ENCODE measurements at places on chromosomes 7 and 10. TPM values are rescaled to one million over a fixed set of nuclear protein-coding genes. Genes with fewer than 3 reads are reported as not detected.

Gene MYL10
- not detected for total RNA-seq

Gene PPP1R9A
- total RNA-seq, result 0.08 TPM

Gene FGL2
- not detected for total RNA-seq

Gene ASB10
- not detected for total RNA-seq

Gene DDC
- not detected for total RNA-seq

Gene ATP6V0A4
- total RNA-seq, result not detected

Gene OR2A42
- total RNA-seq, result not detected

Gene NKX1-2
- not detected for total RNA-seq

Gene ARMC3
- not detected for total RNA-seq

Gene WEE2
- 0.27 TPM for total RNA-seq

DNA sequence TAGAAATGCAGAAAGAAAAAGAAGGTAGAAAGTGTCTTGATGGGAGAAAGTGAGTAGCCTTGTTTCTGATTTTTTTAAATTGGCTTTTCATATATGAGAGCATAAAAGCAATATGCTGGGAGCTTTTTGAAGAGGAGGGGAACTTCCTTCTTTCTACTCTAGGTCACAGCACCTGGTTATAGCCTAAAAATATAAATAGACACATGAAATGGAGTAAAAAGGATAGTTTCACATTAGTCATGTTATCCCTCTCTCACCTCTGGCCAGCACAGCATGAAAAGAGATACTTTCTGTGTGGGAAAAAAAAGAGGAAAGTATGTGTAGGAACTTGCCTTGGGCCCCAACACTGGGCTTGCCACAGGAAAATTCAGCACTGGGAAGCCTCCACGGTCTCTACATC, 292.2 kb upstream of the ZWINT start:
- no peak for DNase-seq

GRCh38 chr10:120221873-120222485, 235.0 kb upstream of the PLPP4 start:
- no peak for DNase-seq

GRCh38 chr7:156156734-156157408, 344.6 kb upstream of the SHH start:
- no peak for DNase-seq

DNA sequence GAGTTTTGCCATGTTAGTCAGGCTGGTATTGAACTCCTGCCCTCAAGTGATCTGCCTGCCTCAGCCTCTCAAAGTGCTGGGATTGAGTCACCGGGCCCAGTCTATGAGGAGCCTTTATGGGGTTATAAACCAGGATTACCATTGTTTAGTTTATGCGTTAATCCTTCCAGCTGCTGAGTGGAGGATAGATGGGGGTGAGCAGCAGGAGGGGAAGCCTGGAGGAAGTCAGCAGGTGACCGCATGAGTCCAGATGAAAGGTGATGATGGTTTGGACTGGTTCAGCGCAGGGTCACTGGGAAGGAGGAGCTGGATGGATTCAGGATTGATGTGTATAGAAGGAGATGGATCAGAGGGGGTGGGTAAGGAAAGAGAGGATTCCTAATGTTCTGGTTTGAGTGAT, 197.1 kb downstream of the ADAM12 start:
- DNase-seq, result no peak

- DNase-seq, result peak; percentile 69
Observed at GRCh38 chr10:97849687-97850402, at the start of gene GOLGA7B. Gene GOLGA7B (plus strand): TSS chr10:97849843. CDS start chr10:97850304, 461 bp downstream.

DNA sequence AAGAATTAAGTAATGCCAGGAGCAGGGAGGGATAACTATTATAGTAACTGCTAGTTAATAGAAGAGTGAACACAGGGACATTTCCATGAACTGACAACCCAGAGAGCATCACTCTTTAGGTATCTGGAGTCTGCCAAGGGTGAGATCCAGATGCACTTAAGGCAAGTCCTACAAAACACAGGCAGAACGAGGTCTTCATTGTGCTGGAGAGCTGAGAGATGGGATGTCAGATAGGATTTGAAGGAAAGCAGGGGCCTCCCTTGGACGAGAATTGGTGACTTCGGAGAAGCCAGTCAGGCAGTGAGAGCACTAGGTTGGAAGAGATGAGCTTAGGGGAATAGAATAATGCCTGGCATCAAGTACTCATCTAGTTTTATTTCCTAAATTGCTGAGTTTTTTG, 684.5 kb downstream of the GATA3 start:
- DNase-seq, result no peak

DNA sequence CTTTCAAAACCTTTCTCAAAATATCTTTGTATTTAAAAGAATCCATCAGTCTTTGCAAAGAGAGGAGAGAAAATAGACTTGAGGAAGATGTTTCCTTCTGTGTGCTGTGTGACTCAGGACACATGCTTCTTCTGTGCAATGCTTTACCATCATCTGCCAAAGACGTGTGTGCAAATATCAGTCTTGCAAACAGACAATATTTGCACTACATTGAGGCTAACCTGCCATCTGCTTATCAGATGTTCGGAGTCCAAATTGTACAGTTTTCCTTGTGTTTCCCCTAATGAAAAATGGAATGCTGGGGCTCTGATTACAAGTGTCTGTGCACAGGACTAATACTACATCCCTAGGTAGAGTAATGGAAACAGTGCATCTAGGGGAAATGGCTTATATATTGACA, 353.1 kb upstream of the LRRTM3 start:
- DNase-seq, result no peak

GRCh38 chr7:51217804-51218203, 98.8 kb downstream of the COBL start:
- no peak for DNase-seq

- DNase-seq, result no peak
Observed at GRCh38 chr7:129889133-129889844, 63.5 kb downstream of the UBE2H start.

- DNase-seq, result peak; percentile 23
Observed at GRCh38 chr10:130928306-130928705, 383.2 kb downstream of the TCERG1L start.

DNA sequence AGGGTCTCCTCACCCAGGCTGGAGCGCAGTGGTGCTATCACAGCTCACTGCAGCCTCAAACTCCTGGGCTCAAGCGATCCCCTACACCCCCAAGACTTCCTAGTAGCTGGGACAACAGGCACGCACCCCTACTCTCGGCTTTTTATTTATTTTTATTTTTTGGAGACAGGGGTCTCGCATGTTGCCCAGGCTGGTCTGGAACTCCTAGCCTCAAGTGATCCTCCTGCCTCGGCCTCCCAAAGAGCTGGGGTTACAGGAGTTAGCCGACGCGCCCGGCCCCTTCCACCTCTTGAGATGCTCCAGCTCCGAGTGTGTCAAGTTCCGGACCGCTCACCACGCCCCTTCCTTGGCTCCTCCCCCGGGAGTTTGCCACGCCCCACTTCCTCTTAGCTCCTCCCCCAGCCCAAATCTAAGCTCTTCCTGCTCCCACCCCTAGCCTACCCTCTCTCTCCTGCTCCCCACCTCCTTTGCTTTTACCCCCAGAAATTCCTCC, 6.3 kb downstream of the NAT16 start:
- peak; percentile 79 for DNase-seq

- no peak for DNase-seq
Observed at GRCh38 chr7:4878336-4879335, 4.9 kb downstream of the RADIL start.

- DNase-seq, result no peak
Observed at GRCh38 chr10:132704008-132704814, 81.7 kb downstream of the NKX6-2 start.

- DNase-seq, result no peak
Observed at GRCh38 chr7:54837761-54838160, 78.8 kb upstream of the SEC61G start.

DNA sequence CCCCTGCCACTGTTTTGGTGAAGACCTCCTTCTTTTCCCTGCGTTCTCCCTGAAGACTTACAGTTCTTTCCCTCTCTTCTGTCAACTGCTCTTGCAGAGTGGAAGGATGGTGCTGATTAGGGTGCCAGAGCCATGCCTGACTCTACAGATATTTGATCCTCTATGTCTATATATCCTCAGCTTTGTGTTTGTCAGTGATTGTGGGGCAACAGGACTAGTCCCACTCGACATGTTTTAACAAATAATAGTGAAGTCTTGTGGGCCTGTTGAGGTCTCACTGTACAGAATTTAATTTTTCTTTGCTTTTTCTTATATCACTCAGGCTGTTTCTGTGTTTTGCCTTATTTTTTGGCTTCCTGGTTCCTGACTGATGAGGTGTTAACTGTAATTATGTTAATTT, 5.0 kb downstream of the PLEKHA1 start:
- no peak for DNase-seq

DNA sequence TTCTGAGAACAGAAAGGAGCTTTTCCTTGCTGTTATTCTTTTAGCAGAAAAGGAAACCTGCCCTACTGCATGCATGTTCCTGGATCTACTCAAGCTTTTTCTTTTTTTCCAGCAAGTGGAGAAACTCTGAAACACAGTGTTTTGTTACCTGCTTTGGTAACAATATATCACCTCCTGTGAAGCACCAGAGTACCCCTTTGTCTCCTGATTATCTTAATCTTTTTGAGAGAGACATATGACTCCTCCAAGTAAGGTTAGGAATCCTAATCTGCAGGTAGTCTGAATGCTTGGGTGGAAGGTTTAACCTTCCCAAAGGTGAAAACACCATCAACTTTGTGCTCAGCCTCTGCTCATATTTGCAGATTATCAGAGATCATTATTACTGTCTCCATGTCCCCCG, 93.1 kb downstream of the MAPK8 start:
- DNase-seq, result no peak

- DNase-seq, result no peak
Observed at GRCh38 chr10:117543225-117544003, 868 bp downstream of the EMX2 start.

DNA sequence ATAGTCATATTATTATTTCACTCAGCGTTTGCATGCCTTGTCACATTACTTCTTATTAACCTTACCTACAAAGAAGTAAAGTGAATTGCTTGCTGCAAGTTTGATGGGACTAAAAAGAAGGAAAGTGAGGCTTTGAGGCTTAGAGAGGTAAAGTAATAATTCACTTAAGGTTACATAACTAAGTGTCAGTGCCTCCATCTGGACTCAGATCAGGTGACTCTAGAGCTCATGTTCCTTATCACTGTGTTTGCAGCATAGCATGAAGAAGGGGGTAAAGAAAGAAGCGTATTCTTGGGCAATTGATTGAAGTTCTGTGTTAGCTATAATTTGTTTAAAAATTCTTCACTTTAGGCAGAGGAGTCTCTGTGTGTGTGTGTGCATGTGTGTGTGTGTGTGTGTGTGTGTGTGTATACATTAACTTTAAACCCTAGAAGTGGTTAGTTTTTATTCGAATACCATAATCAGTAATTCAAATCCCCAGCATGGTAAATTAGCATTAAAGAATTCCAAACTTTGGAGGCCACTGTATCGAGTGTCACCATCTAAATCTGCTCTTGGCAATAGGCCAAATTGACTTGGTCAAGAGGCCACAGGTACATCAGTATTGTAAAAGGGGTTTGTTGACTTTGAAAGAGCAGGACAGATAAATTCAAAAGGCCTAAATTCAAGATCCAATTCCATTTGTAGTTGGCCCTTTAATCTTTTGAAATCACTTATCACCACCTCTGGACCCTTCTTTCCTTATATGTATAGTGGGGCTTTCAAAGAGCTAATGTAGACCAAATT, 2.2 kb upstream of the PON3 start:
- no peak for DNase-seq

- no peak for DNase-seq
Observed at GRCh38 chr7:44383566-44383965, 58.2 kb upstream of the CAMK2B start.

DNA sequence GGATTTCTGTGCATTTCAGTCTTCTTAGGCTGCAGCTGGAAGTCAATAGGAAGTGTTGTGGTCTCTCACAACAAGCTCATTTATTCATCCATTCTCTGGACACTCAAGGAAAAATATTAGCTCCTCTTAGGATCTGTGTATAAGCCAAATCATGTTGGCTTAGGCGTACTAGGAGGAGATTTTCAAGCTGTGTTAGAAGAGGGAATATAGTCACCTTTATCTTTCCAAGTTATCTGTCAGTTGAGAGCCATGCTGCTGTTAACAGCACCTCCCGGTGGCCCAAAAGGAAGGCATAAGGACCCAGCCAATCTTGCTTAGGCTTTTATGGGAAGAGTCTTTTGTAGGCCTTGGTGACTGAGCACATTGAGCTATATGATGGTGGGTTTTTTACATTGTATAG, 220.0 kb downstream of the LRMDA start:
- DNase-seq, result no peak

- DNase-seq, result no peak
Observed at GRCh38 chr10:12944931-12945330, 56.6 kb downstream of the CCDC3 start.

DNA sequence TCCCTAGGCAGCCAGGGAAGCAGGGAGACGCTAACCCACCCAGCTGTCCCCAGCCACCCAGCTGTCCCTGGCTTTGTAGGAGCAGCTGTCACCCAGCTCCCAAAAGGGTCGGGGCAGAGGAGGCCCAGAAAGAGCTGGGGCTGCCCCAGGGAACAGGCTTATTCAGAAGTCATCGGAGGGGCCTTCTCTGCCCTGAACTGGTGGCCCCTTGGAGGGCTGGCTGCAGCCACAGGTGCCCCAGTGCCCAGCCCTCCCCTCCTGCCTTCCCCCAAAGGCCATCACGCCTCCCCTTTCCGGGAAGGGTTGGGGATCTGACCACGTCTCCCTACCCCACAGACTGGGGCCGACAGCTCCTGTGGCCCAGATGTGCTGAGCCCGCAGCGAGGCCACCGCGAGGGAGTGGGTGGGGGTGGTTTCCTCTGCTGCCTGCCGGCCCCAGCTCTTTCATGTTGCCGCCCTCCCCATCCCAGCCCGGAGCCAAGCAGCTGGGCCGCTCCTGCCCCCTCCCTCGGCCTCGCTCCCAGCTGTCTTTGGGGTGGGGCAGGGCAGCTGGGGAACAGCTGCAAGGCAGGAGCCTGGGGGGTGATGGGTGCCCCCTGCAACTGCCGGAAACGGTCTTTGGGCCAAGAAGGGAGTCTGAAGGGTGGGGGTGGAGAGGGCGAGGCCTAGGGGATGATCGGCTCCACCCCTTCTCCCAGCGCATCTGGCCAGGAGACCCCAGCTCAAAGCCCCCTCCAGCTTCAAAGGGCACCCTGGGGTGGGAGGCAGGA, 16.8 kb downstream of the TRIM8 start:
- no peak for DNase-seq

DNA sequence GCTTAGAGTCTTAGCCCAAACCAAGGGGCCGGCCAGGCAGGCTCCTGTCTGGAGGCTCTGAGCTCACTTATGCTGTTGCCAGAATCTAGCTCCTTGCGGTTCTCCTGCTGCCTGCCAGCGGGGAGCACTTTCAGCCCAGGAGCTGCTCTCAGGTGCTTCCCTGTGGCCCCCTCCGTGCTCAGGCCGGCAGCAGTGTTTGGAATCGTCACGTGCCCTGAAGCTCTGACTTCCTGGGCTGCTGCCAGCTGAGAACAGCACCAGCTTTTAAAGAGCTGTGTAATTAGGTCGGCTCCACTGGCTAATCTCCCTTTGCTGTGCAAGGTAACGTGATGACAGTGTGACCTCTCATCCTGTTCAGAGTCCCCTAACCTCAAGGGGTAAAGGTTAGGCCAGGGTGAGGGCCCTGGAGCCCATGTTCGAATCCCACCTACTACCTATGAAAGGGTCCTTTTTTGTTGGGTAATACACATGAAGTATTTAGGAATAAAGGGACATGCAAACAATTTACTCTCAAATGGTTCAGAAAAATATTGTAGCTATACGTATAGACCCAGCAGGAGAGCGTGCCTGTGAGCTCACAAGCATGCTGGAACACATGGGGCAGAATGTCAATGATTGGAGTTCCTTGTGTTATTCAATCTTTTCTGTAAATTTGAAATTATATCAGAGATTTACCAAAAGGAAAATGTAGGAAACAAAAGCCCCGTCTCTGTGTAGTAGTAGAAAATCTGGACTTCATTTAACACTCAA, 16.6 kb downstream of the ZNF862 start:
- DNase-seq, result no peak

- no peak for DNase-seq
Observed at GRCh38 chr7:42340436-42340835, 103.4 kb upstream of the GLI3 start.
